Right atrium auricular region (tissue), 2 donors: ENCODE measurements at places on chromosomes 4 and X.
A peak's percentile ranks its signal among the peaks of the same experiment; 100 is the strongest.

GRCh38 chrX:41332408-41333002 lies 1.5 kb upstream of the DDX3X start:
- DNase-seq: peak; percentile 63

DNA sequence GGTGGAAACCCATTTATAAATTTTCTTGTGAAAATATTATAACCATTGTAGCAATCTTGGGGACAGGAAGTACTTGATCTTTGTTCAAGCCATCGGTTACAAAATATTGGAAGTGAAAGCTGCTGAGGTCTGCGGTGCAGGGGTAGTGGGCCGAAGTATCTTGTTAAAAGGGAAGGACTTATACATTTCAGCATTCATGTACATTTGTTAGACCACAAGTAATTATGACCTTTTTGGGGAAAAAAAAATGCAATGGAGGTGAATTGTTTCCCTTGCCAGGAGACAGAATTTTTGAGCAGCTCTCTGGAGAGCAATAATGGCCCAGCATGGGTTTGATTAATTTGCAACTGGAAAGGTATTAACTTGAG lies 121.3 kb downstream of the EGF start:
- DNase-seq: no peak

DNA sequence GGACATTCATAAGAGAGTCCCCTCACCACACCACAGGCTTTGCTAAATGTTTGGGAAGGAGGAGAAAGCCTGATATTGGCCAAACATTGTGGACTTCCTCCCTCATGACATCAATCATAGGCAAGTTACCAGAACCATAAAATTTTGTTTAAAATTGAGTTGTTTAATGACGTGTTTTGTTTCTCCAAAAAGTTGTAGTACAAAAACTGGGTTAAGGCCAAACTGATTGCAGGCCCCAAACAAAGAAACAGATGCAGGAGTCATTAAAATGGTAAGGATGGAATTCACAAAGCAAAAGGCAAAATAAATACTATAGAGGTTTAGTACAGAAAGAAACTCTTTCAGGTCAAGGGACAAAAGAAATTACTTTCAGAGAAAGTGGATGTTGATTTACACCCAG lies 3.9 kb upstream of the ODAM start:
- DNase-seq: no peak

- no peak for DNase-seq
These were observed 43.5 kb upstream of the LAMP2 start for GRCh38 chrX:120512627-120513026.

DNA sequence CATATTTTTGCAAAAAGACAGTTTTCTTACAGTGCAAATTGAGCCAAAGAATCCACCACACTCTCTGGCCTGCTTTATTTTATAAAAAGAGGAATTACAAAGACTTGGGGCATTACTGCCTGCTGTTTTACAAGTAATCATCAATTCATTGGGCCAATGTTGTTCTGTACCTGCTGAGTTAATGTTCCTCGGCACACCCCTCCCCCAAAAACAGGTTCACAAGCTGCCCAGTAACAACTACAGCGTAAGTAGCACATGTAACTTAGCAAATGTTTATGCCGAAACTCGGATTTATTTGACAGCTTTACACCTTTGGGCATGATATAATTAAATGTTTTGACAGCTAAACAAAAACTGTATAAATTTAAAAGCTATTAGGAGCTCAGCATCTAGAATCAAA lies 214.6 kb upstream of the MAB21L2 start:
- DNase-seq: no peak

- DNase-seq: no peak
These were observed 82.8 kb downstream of the COQ2 start for GRCh38 chr4:83201761-83202160.

GRCh38 chrX:68443155-68443868 lies 10.0 kb upstream of the OPHN1 start:
- no peak for DNase-seq

GRCh38 chr4:47733302-47734175 lies 104.3 kb downstream of the CORIN start:
- no peak for DNase-seq

DNA sequence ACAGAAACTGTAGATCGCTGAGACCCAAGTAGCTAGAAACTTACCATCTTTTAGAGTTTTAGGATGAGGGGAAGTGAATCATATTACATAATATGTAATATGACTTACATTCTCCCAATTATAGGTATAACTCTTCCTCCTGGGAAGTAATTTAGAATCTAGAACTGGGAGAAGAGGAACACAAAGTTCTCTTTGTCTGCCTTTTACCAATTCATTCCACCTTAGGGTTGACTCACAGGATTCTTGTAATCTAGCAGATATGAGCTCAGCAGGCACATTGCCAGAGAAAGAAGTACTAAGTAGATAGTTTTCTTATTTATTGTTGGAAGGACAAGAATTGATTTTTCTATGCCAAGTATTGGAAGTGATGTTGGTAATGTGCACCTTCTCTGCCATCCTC lies 58.0 kb upstream of the CCSER1 start:
- no peak for DNase-seq

DNA sequence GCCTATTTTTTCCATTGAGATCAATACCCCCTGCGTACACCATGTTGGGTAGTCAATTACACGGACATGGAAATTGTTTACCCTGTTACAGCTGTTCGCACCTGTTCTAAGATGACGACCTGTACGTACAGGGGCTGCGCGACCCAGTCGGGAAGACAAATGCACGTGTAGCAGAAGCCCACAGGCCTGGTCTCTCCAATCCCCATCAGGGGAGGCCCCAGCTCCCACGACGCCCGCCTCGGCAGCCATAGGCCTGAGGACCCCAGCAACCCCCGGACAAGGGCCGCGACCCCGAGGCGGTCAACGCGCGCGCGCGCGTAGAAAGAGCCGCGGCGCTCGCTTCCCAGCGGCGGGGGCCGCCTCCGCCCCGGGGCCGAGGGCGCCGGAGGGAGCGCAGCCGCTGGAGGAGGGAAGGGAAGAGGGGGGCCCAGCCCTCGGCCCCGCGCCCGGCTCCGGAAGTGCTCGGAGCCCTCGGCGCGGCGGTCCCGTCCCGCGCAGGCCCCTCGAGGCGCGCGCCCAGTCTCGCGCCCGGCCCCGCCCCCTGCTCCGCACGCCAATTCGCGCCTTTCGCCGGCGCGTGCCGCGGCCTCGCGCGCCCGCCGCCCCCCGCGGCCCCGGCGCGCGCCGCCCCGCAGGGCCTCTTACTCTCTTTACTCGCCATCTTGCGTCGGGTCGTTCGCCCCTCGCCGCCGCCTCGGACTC lies 618 bp downstream of the RBBP7 start:
- DNase-seq: no peak

GRCh38 chr4:7206385-7206784 lies 14.0 kb downstream of the SORCS2 start:
- DNase-seq: peak; percentile 71

DNA sequence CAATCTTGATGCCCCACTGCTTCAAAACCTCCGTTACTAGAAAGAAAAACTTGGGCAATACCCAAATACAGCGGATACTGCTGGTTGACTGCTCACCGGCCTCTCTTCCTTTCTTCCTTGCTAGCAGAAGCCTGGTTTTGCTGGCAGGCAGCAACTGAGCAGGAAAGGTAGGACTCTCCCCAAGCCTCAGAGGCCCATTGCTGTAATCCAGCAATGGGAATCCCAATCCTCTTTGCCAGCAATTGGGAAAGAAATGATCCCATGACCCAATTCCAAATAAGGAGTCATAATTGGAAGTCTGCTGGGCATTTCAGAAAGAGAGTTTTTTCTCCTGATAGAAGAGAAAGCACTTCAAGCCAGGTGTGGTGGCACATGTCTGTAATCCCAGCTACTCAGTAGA lies 394.5 kb downstream of the BCOR start:
- no peak for DNase-seq

DNA sequence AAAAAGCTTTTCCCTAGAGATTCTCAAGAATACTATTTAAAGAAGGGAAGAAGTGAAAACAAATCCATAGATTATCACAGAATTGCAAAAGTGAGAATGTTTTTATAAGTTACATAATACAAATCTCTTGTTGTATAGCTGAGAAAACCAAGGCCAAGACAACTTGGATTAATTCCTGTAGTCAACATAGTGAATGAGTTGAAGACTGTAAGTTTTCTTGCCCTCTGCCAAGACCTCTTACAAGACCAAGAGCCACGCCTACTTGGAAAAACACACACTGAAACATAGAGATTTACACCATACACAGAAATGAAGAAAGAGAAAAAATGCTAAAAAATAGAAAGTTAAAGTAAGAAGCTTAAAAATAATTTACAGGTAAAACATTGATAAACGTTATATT lies 2024.0 kb downstream of the PCDH7 start:
- no peak for DNase-seq

DNA sequence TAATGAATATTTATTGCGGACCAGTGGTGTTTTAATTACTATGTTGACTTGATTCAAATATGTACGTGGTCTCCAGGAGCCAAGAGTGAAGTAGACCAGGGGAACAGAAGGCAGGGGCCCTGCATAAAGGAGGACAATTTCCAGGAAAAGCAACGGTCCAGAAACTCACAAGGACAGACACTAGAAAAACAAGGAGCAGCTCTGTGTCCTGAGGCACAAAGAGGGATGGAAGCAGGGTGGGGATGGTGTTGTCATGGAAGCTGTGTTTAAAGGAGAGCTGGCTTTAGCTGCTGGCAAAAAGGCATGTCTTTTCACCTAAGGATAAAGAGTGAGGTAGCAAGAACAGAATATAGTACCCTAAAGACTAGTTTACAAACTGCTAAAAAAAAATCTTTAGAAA lies 254.1 kb upstream of the TENM3 start:
- no peak for DNase-seq

DNA sequence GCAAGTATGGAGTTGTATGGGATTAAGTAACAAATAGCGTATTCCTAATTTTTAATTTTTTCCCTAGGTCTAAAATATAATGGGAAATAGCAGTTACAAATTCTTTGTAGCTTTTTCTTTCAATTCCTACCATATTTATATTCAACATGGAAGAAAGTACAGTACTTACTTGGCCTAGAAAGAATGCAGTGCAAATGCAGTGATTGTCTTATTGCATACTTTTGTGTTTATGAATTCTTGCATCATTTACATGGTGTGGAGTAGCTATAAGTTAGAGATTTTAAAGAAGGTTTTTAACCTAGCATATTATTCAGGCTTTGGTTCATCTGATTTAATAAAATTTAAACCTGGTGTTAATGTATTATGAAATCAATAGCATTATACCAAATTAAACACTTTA lies 263.3 kb downstream of the BMPR1B start:
- no peak for DNase-seq

GRCh38 chrX:153513265-153513664 lies 4.2 kb upstream of the ATP2B3 start:
- DNase-seq: no peak

DNA sequence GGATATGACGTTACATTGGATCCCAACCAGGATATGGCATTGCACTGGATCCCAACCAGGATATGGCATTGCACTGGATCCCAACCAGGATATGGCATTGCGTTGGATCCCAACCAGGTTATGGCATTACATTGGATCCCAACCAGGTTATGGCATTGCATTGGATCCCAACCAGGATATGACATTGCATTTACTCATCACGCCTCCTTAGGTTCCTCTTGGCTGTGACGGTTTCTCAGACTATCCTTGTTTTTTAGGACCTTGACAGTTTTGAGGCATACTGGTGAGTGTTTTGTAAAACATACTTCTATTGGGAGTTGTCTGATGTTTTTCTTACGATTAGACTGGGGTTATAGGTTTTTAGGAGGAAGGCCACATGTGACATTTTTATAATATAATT lies 5.4 kb upstream of the ACSL1 start:
- DNase-seq: no peak

DNA sequence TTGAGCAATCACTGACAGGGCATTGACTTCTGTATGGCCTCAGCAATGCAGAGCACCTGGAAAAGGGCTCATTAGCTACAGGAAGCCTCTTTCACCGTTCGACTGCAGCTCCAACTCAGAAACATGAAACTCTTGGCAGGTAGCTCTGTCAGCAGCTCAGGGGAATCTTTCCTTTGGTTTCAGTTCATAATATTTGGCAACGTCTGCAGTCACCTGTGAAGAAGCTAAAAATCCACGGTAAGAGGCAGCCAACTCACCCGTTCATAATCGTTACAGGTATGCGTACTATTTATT lies 354.9 kb downstream of the CAMK2D start:
- no peak for DNase-seq

DNA sequence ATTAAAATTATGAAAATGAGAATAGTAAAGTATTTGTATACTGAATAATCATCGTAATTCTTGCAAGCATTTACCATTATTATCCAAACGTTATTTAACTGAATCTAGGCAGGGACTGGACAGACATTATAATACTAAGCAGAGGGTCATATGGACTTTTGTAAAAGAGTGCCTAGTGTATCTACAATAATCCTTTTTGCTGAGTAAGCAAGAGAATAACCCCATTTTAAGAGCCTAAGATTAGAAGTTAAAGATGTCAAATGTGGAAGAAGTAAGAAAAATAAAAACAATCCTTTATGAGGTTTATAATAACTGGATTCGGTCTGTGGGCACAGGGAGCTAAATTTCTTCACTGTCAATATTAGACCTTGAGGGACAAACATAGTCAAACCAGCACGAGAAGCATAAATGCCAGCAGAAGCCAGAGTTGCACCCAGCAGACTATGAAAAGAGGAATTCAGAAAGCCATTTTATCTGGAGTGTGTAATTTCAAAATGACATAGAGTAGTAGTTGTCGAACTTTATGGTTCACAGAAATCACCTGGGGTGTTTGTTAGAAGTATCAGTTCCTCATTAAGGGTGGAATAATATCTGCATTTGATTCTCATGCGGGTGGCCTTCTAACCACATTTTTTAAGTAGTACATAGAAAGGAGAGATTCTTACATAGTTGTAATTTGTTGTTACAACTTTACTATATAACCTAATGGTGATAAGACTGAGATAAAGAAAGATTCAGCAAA lies 39.7 kb upstream of the DCLK2 start:
- no peak for DNase-seq

DNA sequence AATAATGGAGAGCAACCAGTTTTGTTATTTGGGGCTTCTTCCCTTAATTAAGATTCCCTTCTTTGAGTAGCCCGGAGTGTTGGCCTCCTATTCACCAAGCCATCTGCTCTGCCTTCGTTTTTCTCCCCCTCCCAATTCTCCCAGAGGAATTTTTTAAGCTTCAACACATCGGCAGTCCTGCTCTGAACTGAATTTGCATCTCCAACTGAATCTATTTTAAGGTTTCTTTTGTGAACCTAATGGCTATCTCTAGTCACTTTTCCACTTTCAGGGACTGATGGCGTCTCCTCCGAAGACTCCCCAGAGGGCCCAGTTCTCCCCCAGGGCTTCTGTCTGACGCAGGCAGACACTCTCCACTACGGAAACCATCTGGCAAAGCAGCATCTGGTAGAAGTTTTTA lies 280.2 kb downstream of the ADGRA3 start:
- DNase-seq: no peak

GRCh38 chr4:145177511-145177905 lies 2.9 kb downstream of the OTUD4 start:
- no peak for DNase-seq

- DNase-seq: no peak
These were observed 2700.3 kb downstream of the ARAP2 start for GRCh38 chr4:33543941-33544450.
